Hypothalamus (tissue), 51 donors: ENCODE measurements at places on chromosomes 11 and 22.

GRCh38 chr11:102347462-102348370 is 702 bp downstream of the BIRC2 start:
- peak; percentile 37 for DNase-seq

DNA sequence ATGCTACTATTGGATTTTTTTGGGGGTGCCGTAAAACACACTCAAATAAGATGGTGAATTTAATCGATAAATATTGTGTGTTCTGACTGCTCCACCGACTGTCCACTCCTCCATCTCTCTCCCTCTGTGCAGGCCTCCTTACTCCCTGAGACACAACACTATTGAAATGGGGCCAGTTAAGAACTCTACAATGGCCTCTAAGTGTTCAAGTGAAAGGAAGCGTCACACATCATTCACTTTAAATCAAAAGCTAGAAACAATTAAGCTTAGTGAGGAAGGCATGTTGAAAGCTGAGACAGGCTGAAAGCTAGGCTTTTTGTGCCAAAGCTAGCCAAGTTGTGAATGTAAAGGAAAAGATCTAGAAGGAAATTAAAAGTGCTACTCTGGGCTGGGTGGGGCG is 156.7 kb downstream of the CTTN start:
- no peak for DNase-seq

DNA sequence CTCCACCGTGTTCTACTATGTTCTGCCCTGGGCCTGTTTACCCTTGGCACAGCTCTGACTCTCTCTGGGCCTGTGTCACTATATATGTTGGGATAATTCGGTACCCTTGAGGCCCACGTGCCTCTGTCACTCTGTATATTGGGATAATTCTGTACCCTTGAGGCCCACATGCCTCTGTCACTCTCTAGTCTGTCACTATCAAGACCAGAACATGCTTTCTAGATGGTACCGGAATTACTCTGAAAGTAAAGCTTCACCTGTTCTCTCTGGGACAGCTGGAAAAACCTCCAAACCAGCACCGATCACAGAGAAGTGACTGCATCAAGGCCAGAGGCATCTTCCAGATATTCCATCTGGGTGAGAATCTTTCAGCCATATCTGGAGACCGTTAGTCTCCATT is 9.3 kb upstream of the FCHSD2 start:
- DNase-seq = no peak

DNA sequence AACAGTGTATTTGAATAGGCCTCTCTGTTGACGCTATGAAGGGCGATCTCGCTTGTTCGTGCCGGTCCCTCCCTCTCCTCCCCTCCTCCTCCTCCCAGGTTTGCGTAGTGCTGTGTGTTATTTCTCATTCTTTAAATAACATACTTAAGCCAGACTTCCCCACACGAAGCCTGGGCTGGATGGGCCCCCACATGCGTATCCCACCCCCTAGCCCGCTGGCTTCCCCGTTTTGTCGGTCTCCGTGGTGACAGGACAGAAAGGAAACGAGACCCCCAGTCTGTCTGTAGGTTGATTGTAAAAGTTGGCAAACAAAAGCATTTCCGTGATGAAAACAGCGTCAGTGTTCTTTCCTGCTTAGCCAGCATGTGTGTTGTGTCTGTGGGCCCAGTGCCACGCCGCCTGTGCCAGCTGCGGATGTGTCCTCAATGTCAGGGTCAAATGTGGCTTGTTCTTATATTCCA is 27.3 kb downstream of the FAM118A start:
- peak; percentile 63 for DNase-seq

DNA sequence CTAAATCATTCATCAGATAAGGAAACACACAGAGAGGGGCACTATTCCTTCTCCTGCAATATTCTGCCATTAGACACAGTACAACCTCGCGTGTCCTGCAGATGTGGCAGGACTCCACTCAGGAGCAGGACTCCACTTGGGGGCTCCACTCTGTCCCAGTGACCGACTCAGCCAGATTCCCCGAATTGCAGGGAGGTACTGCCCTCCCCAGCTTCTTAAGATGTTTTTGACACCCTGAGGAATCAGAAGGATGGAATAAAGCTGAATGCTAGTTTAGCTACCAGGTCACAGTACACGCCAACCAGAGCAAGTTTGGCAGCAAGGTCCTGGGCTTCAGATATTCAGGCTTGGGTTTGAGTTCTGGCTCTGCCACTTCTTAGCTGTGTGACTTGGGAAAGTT is 99.3 kb upstream of the USP47 start:
- DNase-seq = no peak

- no peak for DNase-seq
Measured at GRCh38 chr11:92675303-92675702, 294.1 kb upstream of the MTNR1B start.

- DNase-seq = no peak
Measured at GRCh38 chr11:70894566-70895365, 357.6 kb downstream of the SHANK2 start.

DNA sequence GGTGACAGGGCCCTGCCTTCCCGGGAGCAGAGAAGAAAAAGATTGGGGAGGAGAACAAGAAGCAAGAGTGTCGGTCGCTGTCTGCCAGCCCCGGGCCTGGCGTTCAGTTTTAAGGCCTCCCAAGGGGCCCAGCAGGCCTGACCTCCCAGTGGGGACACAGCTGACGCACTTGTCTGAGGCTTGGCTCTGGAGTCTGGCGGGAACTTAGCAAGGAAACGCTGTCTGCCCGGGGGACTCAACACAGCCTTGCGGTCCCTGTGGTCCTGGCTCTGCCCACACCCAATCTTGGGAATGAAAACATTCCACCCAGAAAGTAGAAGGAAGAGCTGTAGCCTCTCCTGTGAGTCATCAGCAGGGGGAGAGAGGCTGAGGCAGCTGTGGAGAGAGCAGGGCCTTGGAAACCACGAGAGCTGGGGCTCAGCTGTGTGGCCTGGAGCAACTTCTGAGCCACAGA is 54.4 kb downstream of the TRAF6 start:
- DNase-seq = peak; percentile 71

DNA sequence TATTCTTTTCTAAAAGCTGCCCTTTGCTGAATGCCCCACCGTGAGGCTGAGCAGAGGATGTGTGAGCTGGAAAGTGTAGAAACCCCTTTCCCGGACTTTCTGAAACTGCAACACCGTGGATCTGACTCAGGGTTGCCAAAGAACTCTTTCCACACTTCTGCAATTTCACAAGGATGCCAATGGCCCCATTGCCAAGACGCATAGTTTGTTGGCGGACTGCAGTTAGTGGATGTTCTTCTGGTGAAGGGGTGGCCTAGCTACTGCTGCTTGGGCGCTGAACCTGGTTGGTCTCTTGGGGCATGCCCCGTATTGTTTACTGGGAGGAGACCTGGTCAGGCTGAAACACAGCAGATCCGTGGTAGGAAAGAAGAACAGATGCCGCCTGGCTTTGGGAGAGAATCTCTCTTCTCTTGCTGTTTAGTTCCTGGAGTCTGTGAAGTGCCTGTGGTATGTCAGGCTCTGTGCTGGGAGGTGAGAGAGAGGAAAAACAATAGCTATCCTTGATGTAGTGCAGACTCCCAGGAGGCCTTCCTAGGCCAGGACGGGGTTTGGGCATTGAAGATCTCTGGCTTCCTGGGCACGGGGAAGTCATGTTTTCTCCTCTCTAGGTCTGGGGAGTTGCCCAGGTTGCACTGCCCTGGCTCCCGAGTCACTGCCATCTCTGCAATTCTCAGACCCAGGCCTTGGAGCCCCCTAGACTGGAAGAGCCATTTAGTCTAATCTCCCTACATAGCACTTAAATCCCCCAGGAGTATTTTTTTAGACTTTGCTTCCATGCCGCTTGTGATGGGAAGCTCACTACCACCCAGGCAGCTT is 26.9 kb downstream of the CD82 start:
- no peak for DNase-seq

- DNase-seq = no peak
Measured at GRCh38 chr11:101254037-101254436, 124.4 kb upstream of the PGR start.

- DNase-seq = no peak
Measured at GRCh38 chr11:90135016-90135415, 553 bp downstream of the NAALAD2 start.

- DNase-seq = peak; percentile 63
Measured at GRCh38 chr11:9758637-9759518, 95.0 kb downstream of the SWAP70 start.

DNA sequence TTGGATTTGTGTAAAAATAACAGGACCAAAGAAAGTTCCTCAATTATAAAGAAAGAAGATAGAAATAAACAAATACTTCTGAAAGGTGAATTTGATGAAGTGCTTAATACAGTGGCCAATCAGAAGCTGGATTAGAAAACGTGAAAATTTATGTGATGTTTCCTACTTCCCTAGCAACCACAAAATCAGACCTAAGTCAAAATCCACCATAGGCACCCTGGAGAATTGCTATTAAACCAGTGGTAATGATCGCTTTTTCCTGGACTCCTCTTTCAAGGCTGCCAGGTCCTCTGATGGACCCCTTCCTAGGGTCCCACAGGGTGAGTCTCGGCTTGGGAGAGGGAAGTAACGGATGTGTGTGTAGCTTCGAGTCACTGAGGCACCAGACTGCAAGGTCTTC is 9.6 kb downstream of the WT1 start:
- no peak for DNase-seq

DNA sequence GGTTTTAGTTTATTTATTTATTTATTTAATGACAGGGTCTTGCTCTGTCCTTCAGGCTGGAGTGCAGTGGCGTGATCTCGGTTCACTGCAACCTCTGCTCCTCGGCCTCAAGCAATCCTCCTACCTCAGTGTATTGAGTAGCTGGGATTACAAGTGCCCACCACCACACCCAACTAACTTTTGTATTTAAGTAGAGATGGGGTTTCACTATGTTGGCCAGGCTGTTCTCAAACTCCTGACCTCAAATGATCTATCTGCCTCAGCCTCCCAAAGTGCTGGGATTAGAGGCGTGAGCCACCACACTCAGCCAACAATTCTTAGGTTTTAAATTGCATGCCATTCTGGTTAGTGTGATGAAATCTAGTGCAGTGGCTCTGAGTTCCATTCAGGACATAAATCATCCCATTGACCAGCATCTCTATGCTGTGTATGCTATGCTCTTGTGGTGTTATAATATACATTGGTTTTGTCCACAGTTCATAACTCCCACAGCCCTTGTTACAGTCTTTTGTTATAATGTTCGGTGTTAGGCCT is 28.5 kb downstream of the ZNF280B start:
- no peak for DNase-seq
